ENCODE measurements at places on chromosomes 13 and 19.

DNA sequence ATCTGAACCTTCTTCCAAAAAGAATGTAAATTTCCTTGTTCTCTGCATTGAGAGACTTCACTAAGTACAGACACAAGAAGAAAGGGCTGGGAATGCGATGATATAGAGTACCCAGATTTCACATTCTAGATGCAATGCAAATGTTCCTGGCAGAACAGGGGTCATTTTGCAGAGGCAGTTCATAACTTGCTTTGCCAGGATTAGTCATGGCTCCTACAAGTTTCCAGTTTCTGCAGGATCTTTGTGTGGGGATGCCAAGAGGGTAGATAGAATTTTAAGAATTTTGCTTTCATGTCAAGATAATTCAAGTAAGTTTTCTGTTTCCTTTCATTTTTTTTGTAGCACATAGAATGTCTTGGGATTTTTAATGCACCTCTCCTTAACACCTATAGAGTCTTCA lies 181.2 kb downstream of the FGF9 start:
- no peak for DNase-seq

- peak; percentile 31 for DNase-seq
Observed at GRCh38 chr13:95341441-95341840, 40.2 kb upstream of the ABCC4 start.

- no peak for DNase-seq
Observed at GRCh38 chr19:16518483-16519229, 22.5 kb downstream of the C19orf44 start.

DNA sequence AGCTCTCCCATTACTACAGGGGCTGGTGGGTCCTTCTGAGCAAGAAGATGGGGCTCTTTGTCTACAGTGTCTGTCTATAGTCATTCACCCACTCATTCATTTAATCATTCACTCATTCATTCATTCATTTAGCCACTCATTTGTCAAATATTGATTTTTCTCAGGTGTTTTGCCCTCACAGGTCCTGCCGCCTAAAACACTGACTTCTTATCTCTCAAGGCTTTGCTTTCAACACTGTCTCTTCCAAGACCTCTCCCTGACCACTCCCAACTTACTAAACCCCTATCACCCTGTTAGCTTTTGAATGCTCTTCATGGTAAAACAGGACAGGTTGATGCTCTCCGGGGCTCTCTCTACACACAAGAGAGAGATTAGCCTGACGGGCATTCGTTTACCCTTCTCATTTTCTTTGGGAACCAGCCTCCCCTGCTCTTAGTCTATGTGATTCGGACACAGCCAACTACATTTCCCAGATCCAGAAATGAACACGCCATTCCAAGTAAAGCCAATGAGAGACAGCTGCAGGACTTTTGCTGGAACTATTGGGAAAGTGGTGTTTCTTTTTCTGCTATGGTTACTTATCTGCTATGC lies 22.7 kb downstream of the FAM187B start:
- no peak for DNase-seq

- no peak for DNase-seq
Observed at GRCh38 chr19:36059180-36059910, 4.6 kb downstream of the WDR62 start.

- DNase-seq, result no peak
Observed at GRCh38 chr13:77725071-77725470, 27.6 kb downstream of the SLAIN1 start.

GRCh38 chr13:24116131-24116530 lies 44.4 kb upstream of the SPATA13 start:
- no peak for DNase-seq

- no peak for DNase-seq
Observed at GRCh38 chr19:8307400-8307964, 676 bp downstream of the CD320 start.

DNA sequence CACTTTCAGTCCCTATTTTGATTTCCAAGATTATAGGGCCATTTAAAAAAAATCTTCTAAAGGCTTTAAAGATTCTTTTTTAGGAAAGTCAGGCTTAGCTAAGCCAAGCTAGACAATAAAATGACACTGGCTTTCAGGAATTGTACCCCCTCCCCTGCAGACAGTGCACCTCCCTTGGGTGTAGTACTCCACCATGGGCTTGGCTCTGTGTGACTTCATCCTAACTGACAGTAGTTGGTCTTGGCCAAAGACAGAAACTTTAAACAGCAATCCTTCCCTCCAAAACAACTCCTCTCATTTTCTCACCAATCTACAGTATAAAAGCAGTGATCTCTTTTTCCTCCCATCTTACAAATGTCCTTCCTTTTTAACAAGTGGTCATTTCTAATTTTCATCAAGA lies 283.0 kb downstream of the DNAJC15 start:
- DNase-seq, result no peak

DNA sequence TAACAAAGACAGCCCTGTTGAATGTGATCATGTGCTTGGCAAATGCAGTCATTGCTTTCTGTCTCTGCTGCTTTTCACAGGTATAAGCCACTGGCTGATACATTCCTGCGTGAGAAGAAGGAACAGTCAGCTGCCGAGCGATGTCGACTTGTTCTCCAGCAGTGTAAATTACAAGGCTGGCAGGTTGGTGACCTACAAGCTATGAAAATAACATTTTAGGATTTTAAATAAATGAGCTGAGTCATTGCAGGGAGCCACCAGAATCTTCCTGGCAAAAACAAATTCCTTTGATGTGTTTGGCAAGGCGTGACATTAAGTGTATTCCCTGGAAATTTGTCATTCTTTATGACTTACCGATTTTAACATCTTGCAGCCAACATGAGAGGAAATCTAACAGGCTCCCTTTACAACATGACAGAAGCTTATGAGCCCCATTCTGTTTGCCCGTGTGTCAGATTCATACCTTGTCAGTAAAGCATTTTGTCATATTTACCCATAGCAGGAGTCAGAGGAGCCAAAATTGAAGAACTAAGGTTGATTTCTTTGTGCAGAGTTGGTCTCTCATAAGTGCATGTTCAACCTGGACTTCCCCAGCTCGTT lies 471.4 kb downstream of the MYO16 start:
- DNase-seq, result no peak

GRCh38 chr13:85521657-85522056 lies 277.6 kb downstream of the SLITRK6 start:
- no peak for DNase-seq

DNA sequence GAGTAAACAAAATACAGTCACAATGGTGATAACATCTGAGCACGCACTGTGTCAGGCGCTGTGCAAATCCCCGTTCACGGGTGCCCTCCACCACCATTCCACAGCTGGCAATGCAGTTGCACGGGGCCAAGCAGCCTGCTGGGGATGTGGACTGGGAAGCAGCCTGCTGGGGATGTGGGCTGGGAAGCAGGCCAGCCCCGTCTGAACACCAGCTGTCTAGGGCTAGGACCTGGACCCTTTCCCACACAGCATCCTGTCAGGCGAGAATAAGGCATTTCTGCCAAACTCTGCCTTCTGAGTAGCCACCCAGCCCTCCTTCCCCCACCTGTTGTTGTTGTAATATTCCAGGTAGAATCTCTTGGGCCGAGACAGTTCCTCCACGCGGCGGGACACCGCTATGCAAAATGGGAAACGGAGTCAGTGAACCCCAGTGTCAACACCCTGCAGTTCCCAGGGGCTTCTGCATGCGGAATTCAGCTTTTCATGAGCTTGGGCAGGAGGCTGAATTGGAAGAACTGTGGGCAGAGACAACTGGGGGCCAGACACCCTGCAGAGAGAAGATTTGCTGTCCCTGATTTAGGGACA lies 27.8 kb upstream of the MIER2 start:
- DNase-seq, result no peak

GRCh38 chr13:50672025-50672424 lies 171.5 kb downstream of the DLEU7 start:
- DNase-seq, result peak; percentile 51

DNA sequence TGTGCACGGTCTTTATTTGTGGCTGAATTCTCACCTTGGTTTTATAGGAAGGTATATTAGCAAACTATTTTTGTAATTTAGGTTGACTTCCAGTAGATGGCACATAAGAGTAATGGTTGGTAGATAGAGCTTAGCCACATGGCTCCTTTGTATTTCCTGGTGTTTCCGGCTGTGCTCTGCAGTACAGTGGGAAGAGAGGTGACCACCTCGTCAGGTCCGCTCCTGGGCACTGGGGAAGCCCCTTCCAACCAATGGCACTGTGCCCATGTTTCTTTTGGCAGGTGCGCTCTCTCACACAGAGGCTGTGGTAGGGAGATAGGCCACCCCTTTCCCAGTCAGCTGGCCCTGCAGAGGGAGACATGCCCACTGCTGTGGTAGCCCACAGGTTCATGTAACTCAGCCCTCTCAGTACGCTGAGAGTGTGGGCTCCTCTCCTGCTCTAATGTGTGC lies 74.3 kb upstream of the ATP12A start:
- no peak for DNase-seq

GRCh38 chr13:106506286-106506685 lies 29.2 kb downstream of the EFNB2 start:
- no peak for DNase-seq

DNA sequence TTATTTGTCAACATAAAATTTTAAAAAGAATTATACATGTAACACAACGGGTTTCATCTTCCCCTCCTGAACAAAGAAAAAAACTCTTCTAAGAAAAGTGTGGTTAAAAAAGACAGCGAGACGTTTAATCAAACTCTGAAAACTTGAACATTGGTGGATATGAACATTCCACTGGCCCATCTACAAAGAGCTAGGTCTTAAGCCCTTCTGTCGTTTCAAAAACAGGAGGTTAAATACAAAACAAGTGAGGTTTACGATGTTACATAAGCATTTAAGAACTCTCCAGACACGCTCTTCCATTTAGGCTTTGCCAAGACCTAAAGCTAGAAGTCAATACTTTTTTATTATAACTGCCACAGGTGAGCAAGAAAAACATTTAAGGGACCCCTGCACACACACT lies 9.4 kb upstream of the DOCK9 start:
- no peak for DNase-seq

DNA sequence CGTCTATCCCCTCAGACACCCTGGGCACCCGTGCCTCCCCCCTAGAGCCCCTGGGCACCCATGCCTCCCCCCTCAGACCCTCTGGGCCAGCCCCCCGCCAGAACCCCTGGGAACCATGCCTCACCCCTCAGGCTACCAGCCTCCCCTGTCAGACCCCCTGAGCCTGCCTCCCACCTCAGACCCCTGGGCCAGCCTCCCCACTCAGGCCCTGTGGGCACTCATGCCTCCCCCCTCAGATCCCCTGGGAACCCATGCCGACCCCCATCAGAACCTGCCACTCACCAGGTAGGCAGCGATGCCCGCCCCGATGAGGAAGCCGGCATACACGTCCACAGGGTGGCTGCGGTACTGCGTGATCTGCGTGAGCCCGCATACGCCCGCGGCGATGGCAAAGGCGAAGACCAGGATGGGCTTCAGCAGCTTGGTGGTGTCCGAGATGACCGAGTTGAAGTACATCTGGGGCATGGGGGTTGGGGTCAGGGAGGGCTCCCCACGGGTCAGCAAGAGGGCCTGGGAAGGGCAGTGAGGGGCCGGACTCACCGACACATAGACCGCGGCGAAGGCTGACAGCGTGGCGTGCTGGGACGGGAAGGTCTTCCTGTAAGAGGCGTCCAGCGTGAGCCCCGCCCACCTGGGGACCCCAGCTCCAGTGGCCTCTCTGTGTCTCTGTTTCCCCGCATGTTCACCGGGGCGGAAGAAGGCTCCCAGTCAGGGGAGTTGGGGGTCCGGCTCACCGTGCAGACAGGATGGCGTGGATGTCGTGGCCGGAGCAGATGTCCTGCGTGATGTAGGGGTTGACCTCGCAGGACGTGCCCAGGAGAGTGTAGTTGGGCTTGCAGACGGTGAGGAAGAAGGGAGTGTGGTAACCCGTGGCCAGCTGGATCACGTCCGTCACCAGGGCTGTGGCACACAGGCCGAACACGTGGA lies 7.3 kb downstream of the PLPPR3 start:
- DNase-seq, result no peak

GRCh38 chr13:83531022-83531421 lies 351.3 kb downstream of the SLITRK1 start:
- DNase-seq, result no peak

DNA sequence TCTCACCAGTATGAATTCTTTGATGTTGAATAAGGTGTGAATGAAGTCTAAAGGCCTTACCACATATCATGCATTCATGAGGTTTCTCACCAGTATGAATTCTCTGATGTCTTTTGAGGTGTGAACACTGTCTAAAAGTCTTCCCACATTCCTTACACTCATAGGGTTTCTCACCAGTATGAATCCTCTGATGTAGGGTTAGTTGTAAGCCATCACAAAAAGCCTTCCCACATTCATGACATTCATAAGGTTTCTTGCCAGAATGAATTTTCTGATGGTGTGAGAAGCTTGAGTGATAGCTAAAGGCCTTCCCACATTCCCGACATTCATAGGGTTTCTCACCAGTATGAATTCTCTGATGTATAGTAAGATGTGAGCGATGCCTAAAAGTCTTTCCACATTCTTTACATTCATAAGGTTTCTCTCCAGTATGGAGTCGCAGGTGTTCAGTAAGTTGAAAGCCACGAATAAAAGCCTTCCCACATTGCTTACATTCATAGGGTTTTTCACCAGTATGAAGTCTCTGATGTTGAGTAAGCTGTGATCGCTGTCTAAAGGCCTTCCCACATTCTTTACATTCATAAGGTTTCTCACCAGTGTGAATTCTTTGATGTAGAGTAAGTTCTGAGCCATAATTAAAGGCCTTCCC lies 27.7 kb downstream of the ZNF461 start:
- no peak for DNase-seq

DNA sequence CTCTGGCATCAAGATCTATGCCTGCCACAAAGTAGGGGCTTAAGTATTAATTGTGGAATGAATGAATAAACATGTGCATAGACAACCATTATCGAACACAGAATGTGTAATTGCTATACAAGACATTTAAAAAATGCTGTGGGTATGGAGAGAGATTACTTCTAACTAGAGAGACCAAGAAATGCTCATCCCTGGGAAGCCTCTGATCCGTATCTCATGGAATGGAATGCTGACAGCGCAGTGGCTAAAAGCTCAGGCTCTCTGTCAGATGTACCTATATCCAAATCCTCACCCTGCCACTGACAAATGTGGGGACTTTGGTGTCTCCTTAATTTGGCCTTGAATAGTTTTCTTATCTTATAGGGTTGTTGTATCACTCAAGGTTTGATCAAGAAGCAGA lies 22.7 kb upstream of the MBNL2 start:
- DNase-seq, result no peak

- no peak for DNase-seq
Observed at GRCh38 chr19:21434967-21435544, 38.1 kb downstream of the ZNF493 start.

DNA sequence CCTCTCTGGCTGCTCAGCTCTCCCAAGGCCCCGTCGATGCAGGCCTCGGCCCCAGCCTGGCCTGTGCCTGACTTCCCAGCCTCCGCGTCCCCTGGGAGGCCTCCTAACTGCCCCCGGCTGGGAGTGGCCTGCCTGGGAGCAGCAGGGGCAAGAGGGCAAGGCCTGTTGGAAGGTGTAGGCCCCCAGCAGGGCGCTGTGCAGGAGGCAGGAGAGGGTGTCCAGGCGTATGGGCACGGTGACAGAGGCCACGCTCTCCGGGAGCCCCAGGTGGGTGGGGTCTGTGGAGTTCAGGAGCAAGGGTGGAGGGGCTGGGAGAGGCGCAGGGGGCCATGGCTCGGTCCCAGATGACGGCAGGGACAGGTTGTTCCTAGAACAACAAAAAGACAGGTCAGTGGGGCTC lies 1.2 kb downstream of the C19orf84 start:
- DNase-seq, result no peak

GRCh38 chr19:5150902-5151741 lies 182.2 kb downstream of the KDM4B start:
- DNase-seq, result no peak

Data from inflammatory macrophage treated with lipopolysaccharide for 1 hour (primary cell).